Activated naive CD8-positive, alpha-beta T cell treated with anti-CD3 and anti-CD28 coated beads, Interleukin-2, amount 10 ng/mL, durations not matched to agents 7 days and 5 days (primary cell): ENCODE measurements at places on chromosomes 11 and 22. TPM values are rescaled to one million over a fixed set of nuclear protein-coding genes. Genes with fewer than 3 reads are reported as not detected.

Gene CHRNA10
- 3.2 TPM for total RNA-seq

Gene FOSL1
- 2.0 TPM for total RNA-seq

Gene VSIG10L2
- not detected for total RNA-seq

Gene ZP1
- 0.60 TPM for total RNA-seq

Gene MS4A12
- not detected for total RNA-seq

Gene SHANK2
- not detected for total RNA-seq

Gene NXPE1
- total RNA-seq = not detected

Gene GLYAT
- not detected for total RNA-seq

Gene CALCA
- total RNA-seq = not detected

Gene YDJC
- total RNA-seq = 46.7 TPM

Gene ALDH3B1
- total RNA-seq = 0.45 TPM

Gene RASD2
- total RNA-seq = not detected

Gene AMPD3
- total RNA-seq = 21.1 TPM

Gene CD3E
- 630 TPM for total RNA-seq

Gene INS
- total RNA-seq = not detected

Gene TSPAN18
- total RNA-seq = 4.9 TPM

Gene CSNK2A3
- total RNA-seq = 1.2 TPM

Gene MLC1
- total RNA-seq = 4.2 TPM

Gene KLHDC7B
- 18.8 TPM for total RNA-seq

Gene PANX2
- total RNA-seq = 0.11 TPM

Gene OR8G5
- total RNA-seq = not detected

Gene PATE4
- total RNA-seq = not detected

Gene ZNF70
- 3.8 TPM for total RNA-seq

Gene RAG1
- total RNA-seq = 0.14 TPM

Gene ROBO4
- total RNA-seq = not detected

Gene OR8K1
- total RNA-seq = not detected

Gene OR51D1
- total RNA-seq = not detected

Gene ADM2
- 6.7 TPM for total RNA-seq

Gene NLRP14
- not detected for total RNA-seq

Gene APOA1
- total RNA-seq = 0.45 TPM

Gene FOXRED2
- 10.9 TPM for total RNA-seq

Gene OR51I1
- total RNA-seq = not detected
